ENCODE measurements at places on chromosomes 4 and X.

DNA sequence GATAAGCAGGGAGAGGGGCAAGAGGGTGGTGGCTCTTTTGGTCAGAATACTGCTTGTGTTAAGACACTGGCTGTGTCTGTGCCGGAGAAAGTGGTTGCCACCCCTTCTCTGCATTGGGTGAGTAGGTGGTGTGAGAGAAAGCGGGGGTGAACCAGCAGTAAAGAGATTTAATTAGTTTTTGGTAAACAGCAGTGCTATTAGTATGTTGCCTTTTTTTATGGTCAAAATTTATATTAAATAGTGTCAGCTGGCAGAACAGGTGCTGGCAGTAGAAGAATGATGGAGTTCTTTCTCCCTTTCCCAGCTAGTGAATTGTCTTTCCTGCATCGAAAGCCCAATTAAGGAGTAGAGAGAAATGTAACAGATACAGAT, 181.6 kb downstream of the LARP7 start:
- no peak for DNase-seq

GRCh38 chr4:95831166-95831565, 8.7 kb upstream of the PDHA2 start:
- no peak for DNase-seq

- no peak for DNase-seq
These were observed 22.0 kb downstream of the PPEF2 start for GRCh38 chr4:75880278-75880677.

DNA sequence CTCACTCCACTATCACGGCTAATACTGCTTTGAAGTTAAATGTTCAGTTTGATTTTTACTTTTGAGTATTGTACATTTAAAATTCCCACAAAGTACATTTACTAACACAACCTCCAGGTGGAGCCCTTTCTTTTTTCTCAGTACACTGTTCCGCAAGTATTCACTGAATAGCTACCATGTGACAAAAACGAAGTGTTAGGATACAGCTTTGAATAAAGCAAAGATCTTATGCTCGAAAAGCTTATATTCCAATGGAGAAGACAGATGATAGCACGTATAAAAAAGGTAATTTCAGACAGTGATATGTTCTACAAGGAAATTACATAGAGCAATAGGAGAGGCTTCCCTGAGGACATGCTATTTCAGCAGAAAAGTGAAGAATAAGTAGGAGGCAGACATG, 60.7 kb upstream of the ABCG2 start:
- DNase-seq = no peak
